Activated T-helper 1 cell treated with anti-CD3 and anti-CD28 coated beads, Interleukin-2, amount 50 U/mL, for 16 hours (primary cell): ENCODE measurements at places on chromosomes 7 and 10.

DNA sequence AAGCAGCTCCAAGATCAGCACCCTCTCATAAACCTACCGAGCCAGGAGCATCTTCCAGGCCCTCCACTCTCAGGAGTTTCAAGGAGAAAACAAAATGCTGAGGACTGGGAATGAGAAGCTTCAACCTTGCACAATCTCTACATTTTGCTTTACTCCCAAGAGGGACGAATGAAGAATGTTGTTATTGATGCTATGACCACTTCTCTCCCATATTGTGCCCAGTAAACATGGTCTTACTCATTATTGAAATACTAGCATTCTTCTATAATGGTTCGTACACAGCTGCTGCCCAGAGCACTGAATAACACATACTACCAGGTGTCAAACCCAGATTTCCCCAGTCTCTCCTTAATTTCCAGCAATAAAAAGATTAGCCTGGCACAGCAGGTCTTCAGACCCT is 63.4 kb upstream of the BET1 start:
- no peak for DNase-seq

GRCh38 chr7:116776610-116777289 is 85.6 kb upstream of the CAPZA2 start:
- no peak for DNase-seq

GRCh38 chr7:70654979-70655378 is 477.0 kb upstream of the GALNT17 start:
- no peak for DNase-seq

DNA sequence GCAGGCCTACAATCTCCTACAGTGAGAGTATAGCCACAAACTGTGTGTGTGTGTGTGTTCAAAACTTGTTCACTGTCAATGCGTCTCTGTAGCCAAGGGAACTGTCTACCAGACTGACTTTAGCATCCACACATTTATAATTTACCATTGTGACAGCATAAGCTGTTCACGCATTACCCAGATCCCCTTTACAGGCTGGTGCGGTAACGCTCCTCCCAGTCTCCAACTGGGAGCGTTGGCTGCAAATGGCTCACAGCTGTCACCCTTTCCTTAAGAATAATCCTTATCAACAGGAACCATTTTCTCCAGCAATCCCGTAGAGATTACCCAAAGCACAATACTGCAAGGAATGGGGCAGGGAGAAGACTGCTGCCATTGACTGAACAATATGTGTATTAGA is 199.5 kb downstream of the GPAM start:
- no peak for DNase-seq

- DNase-seq = no peak
Observed at GRCh38 chr7:156096771-156097538, 284.7 kb upstream of the SHH start.

- DNase-seq = no peak
Observed at GRCh38 chr7:98827258-98827657, 42.6 kb downstream of the TMEM130 start.

GRCh38 chr7:145511004-145511403 is 605.6 kb upstream of the CNTNAP2 start:
- DNase-seq = no peak

GRCh38 chr7:30852308-30852684 is 59.4 kb upstream of the AQP1 start:
- no peak for DNase-seq

- no peak for DNase-seq
Observed at GRCh38 chr10:31270954-31271353, 48.1 kb upstream of the ZEB1 start.

DNA sequence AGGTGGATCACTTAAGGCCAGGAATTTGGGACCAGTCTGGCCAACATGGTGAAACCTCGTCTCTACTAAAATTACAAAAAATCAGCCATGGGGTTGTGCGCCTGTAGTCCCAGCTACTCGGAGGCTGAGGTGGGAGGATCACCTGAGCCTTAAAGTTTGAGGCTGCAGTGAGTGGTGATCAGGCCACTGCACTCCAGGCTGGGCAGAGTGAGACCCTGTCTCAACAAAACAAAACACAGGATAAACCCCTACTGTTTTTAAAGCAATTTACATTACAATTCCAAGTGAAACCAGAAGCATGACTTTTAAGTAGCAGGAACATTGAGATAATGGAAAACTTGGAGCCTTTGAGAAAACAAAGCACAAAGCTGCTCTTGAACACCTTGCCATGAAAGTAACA is 92.4 kb upstream of the BTBD16 start:
- no peak for DNase-seq

- DNase-seq = no peak
Observed at GRCh38 chr10:98289802-98290209, 21.8 kb upstream of the LOXL4 start.

DNA sequence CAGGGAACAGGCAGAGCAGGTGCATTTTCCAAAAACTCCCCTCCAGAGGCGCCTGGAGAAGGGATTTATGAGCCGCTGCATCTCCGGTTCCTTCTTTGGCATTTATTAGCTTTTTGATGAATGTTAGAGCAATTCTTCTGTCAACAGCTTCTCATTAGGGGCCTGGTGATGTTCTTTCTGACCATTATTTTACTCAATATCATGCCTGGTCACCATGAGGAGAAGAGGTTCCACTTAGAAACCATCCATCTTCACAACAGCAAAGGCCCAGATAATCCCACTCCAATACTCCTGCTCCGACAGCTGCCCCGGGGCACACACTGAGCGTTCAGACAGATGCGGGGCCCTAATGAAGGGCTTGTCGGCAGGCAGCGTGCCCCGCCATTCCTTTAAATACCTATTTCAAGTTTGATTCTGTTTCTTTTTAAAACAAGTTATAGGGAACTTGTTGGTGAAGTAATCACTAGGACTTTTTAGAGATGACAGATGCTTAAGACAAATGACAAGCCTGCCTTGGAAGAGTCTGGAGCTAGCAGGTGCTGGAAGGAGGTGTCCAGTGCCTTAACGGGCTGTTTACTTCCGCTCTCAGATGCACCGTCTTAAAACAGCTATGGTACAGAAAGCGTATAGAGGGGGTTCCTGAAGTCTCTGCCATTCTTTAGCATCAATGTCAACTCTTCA is 31.7 kb downstream of the ECHDC3 start:
- no peak for DNase-seq

- DNase-seq = no peak
Observed at GRCh38 chr7:6161463-6162330, 110.7 kb downstream of the CYTH3 start.

GRCh38 chr7:135858851-135859250 is 110.2 kb upstream of the FAM180A start:
- no peak for DNase-seq

DNA sequence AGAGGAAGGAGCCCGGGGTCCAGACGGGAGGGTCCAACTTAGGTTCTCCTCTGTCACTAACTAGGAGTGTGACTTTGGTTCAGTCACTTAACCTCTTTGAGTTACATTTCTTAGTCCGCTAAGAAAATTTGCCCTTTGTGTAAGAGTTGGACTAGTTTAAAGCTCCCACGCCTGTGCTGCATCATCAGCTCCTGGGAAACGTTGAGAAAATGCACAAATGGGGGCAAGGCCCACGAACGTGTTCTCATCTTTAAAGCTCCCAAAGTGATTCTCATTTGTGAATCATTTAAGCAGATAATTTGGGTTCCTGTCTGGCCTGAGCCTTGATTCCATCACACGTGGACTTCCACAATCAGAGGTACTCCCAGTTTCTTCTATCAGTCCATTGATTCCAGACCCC is 6.3 kb downstream of the ZNF467 start:
- DNase-seq = no peak

- DNase-seq = no peak
Observed at GRCh38 chr7:108589874-108590273, 20.2 kb downstream of the DNAJB9 start.

DNA sequence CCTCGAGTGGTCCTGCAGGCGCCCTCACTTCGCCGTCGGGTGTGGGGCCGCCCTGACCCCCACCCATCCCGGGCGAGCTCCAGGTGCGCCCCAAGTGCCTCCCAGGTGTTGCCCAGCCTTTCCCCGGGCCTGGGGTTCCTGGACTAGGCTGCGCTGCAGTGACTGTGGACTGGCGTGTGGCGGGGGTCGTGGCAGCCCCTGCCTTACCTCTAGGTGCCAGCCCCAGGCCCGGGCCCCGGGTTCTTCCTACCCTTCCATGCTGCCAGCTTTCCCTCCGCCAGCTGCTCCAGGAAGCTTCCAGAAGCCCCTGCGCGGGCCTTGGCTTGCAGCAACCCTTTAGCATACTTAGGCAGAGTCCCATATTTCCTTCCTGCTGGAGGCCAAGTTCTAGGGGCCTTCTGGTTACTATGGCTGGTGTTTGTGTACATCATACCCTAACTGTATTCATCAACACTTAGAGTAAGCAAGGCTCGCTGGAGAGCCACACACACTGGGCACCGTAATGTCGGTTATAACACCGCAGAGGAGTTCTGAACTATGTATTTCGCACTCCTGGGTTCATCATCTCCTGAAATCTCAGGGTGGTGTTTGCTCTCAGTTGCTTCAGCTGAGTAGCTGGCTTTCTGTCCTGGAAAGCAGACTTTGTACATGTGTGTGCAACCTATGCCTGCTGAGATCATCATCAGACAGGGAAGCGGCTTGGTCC is 471 bp downstream of the MGMT start:
- DNase-seq = peak; percentile 6

- no peak for DNase-seq
Observed at GRCh38 chr7:1661461-1661860, 8.6 kb upstream of the ELFN1 start.

GRCh38 chr10:7610651-7611389 is 55.9 kb downstream of the ITIH5 start:
- no peak for DNase-seq

GRCh38 chr7:44045226-44046014 is 918 bp downstream of the DBNL start:
- no peak for DNase-seq

DNA sequence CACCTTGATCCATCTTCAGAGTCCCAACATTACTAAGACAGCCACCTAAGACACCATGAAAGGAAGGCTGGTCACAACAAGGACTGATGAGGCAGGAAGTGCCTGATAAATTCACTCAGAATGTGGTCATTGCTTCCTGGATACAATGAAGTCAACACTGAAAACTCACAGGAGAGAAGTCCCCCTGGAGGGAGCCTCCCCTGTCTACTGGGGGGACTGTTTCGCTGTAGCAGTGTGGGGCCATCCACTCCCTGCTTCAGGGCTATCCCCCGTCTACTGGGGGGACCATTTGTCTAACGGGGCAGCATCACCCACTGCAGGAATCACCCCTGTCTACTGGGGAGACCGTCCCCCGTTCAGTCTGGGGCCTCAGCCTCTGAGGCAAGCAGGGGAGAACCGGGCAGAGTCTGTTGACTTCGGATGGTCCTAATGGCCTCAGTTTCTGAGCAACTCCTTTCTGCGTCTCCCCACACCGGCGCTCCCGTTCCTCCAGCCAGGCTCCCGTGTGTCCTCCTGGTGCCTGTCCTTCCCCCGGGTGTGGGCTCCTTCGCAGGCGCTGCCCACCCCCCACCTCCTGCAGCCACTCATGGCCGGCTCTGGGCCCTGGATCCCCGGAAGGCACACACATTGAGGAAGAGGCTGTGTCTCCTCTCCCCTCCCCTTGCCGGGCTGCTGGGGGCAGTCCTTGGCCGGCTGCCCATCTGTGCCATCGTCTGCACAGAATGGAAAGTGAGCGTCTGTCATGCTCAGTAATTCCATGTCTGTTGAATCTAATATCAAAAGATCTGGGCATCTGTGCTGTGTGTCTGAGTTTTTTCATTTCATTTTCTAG is 59.9 kb upstream of the DNAJB6 start:
- DNase-seq = no peak

DNA sequence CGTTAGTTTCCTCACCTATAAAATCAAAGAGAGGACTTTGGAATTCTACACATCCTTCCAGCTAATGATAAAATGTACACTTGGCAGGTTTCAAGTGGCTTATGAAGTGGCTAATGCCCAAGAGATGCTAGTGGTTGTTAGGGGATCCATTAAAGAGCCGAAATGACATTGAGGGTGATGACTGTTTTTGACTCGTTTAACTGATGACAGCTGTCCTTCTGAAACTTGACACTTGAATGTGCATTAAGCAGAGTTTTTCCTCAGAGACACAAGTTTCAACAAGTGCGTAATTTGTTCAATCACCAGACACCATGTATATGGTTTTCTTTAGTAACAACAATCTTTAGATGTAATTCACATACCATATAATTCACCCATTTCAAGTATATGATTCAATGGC is 1.6 kb upstream of the PRF1 start:
- DNase-seq = no peak

DNA sequence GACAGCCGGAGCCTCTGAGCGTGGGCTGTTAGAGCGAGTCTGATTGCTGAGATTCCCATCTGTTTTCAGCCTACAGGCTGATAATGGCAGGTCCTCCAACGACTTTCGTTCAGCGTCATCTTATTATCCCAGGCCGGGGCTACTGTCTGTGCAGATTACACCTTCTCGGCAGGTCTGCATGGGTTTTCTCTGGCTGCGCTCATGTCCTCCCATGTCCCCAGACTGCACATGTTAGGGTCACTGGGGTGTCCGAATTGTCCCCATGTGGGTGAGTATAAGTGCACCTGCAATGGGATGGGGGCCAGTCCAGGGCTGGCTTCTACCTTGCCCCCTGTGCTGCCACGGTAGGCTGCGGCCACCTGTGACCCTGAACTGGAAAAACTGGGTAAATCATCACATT is 257.8 kb downstream of the COBL start:
- DNase-seq = no peak

DNA sequence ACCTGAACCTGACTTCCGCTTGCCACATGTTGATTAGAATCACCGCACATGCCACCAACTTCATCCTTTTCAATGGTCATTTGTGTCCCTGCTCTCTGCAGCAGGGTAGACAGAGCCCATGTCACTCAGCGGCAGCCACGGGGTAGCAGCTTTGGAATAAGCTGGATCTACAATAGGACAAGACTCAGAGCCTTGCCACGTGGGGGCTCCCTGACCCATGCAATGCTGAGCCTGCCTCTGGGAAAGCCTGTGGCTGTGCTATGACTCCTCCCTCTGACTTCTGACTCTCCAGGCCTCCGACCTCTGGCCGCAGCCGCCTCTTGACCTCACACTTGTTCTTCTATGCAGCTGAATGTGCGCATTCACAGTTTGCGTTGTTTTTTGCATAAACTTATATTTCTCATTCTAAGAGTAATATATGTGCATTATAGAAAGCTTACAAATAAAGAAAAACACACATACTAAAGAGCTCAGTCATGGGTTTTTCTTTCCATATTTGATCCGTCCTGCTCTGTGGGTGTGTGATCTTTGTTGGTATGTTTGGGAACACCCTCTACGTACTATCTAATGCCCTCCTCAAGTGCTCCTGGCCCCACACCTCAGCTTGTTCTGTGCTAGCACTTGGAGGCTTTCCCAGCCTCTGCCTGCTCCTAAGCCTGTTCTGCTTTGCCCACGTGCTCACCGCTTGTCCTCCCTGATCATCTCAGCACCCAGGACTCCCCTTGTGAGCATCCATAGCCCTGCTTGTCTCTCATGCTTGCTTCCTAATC is 198.0 kb upstream of the MKI67 start:
- no peak for DNase-seq
